ENCODE measurements at places on chromosomes 11 and 22.

- DNase-seq: no peak
These were observed 1786.5 kb upstream of the RAG2 start for GRCh38 chr11:38384568-38384967.

- no peak for DNase-seq
These were observed 26.8 kb upstream of the LIPT2 start for GRCh38 chr11:74520316-74520715.

GRCh38 chr11:119783466-119784400 is 54.7 kb upstream of the NECTIN1 start:
- no peak for DNase-seq

- DNase-seq: no peak
These were observed 908 bp downstream of the LIMK2 start for GRCh38 chr22:31212783-31213629.

- DNase-seq: no peak
These were observed 38.1 kb upstream of the CALCB start for GRCh38 chr11:15035283-15035682.

- no peak for DNase-seq
These were observed 11.8 kb upstream of the WDR74 start for GRCh38 chr11:62850911-62851806.

Data from putamen (tissue), 1 donor.